ENCODE measurements at places on chromosomes 11 and 22. TPM values are rescaled to one million over a fixed set of nuclear protein-coding genes. Genes with fewer than 3 reads are reported as not detected.

GRCh38 chr11:117218133-117218915 lies 13.5 kb downstream of the PCSK7 start:
- no peak for DNase-seq

DNA sequence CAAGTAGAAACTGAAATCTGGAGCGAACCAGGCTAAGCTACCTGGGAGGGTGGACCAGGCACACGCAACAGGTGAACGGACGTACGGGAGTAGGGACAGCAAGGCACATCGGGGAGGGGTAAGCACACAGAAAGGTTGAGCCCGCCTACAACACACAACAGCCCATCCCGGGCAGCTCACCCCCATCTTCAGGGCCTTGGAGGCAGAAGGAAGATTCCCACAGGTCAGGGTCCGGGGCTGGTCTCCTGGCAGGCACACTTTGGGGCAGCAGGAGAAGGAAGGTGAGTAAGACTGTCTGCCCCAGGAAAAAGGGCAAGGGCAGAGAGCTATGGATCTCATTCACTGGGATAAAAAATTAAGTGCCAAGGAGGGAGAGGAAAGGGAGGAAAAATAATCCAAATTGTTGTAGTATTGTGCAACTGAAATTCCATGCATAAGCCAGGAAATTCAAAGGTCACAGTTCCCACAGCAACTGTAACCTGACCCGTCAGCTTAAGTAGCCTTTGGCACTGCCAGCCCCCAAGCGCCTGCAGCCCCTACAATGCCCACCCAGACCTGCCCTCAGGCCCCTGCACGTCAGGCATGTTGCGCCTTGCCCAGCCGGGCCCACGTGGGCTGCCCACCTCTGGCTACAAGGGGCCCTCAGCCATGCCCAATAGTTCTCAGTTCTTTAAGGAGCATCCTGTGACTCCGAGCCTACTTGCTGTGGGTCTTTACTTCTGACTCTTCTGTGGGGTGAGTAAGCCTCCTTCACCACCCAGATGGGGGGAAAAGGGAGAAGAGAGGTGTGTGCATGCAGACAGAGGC lies 51.8 kb downstream of the MICAL3 start:
- DNase-seq: no peak

DNA sequence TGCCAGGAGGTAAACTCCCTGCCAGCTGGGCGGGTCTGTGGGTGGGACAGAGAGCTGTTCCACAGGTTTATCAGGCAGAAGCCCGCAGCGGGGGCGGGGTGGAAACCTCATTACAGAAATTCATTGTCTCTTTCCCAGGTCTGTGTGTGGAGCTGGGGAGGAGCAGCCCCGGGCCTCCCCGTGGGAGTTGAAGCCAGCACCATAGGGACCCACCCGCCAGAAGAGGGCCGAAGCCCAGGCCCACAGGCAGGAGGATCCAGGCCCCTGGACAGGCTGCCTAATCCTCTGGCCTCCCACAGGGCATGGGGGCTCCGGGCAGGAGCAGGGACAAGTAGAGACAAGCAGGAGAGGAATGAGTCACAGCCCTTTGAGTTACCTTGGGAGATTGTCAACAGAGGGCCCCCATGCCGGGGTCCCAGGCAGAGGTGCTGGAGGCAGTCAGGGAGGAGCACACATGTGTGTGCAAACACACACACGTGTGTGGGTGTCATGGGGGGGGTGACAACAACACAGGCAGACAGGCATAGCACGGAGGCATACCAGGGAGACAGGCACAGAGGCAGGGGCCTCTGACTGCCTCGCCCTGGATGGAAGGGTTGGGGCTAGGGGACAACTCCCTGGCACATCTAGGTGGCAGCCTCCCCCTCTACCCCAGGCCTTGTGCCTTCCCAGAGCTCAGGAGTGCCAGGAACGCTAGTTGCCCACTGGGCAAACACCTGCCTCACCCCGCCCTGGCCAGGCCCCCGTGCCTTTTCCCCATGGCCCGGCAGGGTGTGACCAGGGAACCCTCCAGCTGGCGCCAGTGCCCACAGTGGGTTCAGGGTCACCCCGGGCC lies 1.4 kb downstream of the CDC42BPG start:
- DNase-seq: no peak

SNX32 gene
- 0.38 TPM for total RNA-seq

GRCh38 chr11:129643031-129643721 lies 172.5 kb upstream of the TMEM45B start:
- no peak for DNase-seq

GRCh38 chr22:43276321-43276720 lies 66.9 kb downstream of the SCUBE1 start:
- DNase-seq: no peak

HTR3A gene
- 0.52 TPM for total RNA-seq

DNA sequence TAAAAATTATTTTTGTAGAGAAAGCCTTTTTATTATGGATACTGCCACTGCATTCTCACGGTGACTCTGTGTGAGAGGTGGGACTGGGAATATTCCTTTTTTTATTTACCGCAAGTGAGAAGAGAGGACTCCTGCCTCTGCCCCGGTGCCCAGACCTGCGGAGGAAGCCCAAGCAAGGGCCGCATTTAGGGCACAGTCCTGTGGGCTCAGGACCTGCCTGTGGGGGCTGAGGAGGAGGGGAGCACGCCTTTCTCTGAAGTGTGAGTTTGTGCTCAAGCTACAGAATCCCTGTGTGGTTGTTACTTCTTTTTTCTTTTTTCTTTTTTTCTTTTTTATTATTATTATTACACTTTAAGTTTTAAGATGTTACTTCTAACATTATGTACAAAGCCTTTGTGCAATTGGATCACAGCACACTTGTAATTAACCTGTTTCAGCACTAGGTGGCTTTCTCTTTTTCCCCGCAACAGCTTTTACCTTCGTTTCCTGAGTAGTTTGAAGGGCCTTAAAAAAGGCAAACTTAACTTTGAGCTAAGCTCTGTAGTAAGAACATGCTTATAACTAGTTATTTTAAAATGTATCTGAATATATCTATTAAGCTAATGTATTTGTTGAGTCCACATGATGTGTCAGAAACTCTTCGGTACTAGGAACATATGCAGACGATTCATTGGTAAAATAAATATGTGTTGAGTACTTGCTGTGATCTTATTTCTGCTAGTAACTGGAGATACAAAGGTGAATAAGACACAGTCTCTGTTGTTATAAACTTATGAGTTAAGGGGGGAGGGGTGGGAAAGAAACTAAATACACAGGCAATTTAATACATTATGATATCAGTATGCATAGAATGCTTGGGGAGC lies 18.3 kb downstream of the AMOTL1 start:
- no peak for DNase-seq

DNA sequence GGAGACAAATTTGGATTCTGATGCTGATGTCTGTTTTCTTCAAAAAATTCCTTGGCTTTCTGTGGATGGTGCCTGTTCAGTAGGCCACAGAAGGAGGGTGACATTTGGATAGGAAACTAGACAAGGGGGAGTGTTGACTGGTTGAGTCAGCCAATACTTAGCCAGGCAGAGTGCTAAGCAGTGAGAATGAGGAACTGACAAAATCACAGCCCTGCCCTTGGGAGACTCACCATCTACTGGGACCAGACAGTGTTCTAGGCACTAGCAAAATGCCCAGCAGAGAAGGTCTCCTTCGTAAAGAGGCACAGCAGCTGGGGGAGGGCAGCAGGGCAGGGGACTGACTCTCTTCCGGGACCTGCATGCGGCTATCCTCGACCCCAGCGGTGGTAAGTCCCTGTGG lies 190.2 kb downstream of the DSCAML1 start:
- no peak for DNase-seq

- no peak for DNase-seq
Measured at GRCh38 chr22:37986371-37986770, 2.0 kb upstream of the SOX10 start.

- DNase-seq: no peak
Measured at GRCh38 chr22:27370987-27371386, 430.6 kb downstream of the MN1 start.

CDHR5 gene
- total RNA-seq: not detected

DNA sequence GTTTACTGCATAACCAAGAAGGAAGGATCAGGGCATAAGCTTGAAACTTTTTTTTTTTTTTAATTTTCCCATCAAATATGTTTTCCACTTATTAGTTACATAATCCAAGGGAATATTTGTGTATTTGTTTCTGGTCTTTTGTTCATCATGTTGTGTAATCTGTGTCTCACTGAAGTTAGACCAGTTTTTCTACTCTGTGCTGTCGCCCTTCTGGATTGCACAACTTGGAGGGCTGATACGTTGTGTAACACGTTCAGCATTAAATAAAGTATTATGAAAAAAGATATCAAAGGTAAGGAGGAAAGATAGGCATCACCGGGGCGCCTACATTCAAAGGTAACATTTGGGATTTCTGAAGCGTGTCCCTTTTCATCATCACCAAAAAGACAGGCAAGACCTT lies 3.3 kb upstream of the E2F8 start:
- DNase-seq: no peak

SLC16A8 gene
- total RNA-seq: 1.3 TPM

GRCh38 chr11:112270551-112271180 lies 10.0 kb upstream of the PLET1 start:
- DNase-seq: no peak

GRCh38 chr11:78698612-78699011 lies 123.9 kb upstream of the NARS2 start:
- no peak for DNase-seq

- no peak for DNase-seq
Measured at GRCh38 chr11:42552786-42553185, 759.0 kb upstream of the API5 start.

- DNase-seq: no peak
Measured at GRCh38 chr11:3127706-3128355, 37.3 kb downstream of the OSBPL5 start.

- DNase-seq: no peak
Measured at GRCh38 chr11:33461369-33462125, 204.4 kb downstream of the HIPK3 start.

ZNRF3 gene
- 1.3 TPM for total RNA-seq

DNA sequence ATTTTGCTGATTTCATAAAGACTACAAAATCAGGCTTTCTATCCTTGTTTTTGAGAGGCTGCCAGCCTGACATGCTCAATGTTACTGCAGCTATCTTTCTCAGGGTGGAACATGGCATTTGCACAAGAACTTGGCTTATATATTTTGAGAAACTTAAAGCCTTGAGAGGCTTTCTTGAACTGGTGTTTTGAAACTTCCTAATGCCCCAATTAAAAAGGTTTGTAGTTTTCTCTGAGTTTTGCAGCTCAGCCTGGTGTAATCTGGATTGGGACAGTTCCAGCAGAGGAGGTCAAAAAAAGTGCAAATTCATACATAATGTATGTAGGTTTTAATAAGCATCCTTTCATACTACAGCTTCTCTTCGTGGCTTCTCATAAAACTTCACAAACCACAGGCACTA lies 223.4 kb downstream of the FAM76B start:
- no peak for DNase-seq

C22orf31 gene
- 1.7 TPM for total RNA-seq

DNA sequence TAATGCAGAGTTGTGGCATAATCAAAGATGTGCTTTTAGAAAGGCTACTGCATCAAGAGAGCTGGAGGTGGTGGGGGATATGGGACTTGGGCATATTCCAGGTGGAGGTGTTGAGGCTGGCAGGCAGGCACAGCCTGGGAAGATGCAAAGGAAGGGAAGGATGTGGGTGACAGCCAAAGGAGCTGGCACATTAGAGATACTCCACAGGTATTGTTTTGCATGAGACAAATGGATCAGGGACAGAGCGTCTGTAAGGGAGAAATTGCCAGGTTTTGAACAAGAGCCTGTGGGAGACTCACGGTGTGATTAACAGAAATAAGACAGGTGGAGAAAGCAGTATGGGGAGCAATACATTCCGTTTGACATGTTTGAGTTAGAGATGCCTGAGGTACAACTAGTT lies 263.7 kb downstream of the NELL1 start:
- no peak for DNase-seq

KCNJ11 gene
- total RNA-seq: 0.42 TPM

GRCh38 chr11:78753297-78753696 lies 178.6 kb upstream of the NARS2 start:
- DNase-seq: no peak

GRCh38 chr11:67278939-67279588 lies 10.0 kb upstream of the ANKRD13D start:
- no peak for DNase-seq

SLC22A12 gene
- total RNA-seq: not detected

PATZ1 gene
- 25.2 TPM for total RNA-seq

MYEOV gene
- total RNA-seq: 0.38 TPM

- no peak for DNase-seq
Measured at GRCh38 chr22:50526108-50526833, 873 bp upstream of the SCO2 start.

PHF21A gene
- 15.2 TPM for total RNA-seq

DNA sequence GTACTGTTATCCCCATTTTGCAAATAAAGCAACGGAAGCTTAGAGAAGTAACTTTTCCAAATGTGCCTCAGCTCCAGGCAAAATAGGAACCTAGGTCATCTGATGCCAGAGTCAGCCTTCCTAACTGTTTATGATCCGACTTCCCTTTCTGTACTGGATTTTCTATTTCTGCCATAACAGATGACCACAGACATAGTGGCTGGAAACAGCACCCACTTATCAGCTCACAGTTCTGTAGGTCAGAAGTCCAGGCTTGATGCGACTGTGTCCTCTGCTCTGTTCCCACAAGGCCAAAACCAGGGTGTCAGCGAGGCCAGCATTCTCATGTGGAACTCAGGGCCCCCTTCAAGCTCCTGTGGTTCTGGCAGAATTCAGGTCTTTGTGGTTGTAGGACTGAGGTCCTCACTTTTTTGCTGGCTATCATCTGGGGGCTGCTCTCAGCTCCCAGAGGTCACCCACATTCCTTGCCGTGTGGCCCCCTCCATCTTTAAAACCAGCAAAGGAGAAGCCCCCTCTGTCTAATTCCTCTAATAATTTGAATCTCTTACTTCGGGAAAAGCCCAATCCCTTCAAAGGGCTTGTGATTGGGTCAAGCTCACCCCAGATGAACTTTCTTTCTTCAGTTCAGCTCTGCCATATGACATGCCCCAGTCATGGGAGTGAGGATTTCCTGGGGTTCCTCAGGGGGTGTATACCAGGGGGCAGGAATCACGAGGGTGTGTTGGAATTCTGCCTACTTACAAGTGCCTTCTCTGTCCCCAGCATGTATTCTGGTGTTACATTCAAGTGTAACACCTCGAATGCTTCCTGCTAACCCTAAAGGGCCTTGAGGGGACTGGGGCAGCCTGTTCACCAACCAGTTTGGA lies 15.3 kb downstream of the KCNJ5 start:
- no peak for DNase-seq

- no peak for DNase-seq
Measured at GRCh38 chr11:61115498-61116224, 13.4 kb downstream of the CD5 start.

CASP5 gene
- 0.33 TPM for total RNA-seq

DNA sequence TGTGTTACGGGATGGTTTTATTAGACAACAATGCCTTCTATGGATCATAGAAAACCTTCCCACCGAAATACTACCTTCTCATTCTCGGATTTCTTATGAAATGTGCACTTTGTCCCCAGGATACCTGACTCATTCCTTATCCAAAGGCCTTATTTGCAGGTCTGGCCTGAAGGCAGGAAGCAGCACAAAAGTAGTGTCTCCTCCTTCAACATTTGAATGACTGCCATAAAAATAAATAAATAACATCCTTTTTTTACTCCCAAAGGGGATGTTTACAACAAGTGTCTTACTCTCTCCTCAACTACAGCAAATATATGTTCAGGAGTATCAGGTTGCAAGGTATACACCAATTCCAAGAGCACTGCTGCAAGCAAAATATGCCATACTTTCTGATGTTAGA lies 41.6 kb upstream of the PAK1 start:
- DNase-seq: no peak
